SIG-M5 (cell line): ENCODE measurements at places on chromosomes 13 and 19.

DNA sequence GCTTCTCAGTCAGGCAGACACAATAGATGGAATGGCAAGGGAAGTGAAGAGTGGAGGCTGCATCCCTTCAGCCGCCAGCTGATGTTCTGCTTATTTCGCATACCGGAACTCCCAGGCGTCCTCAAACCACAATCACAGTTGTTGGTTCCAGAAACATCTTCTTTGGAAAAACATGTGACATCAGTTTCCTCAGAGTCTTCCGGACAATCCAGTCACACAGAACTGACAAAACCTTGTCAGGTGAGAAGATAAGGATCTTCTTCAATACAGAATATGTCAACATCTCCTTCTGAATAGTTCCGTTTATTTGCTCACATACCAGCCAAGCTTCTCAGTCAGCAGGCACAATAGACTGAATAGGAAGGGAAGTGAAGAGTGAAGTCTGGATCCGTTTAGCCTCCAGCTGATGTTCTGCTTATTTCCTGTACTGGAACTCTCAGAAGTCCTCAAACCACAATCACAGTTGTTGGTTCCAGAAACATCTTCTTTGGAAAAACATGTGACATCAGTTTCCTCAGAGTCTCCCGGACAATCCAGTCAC is 45.1 kb upstream of the CEACAM21 start:
- peak; percentile 43 for DNase-seq

- DNase-seq = no peak
Observed at GRCh38 chr19:4233282-4233853, 4.0 kb downstream of the EBI3 start.

GRCh38 chr19:51246164-51246552 is 4.7 kb upstream of the SIGLECL1 start:
- DNase-seq = peak; percentile 60

- no peak for DNase-seq
Observed at GRCh38 chr13:112602189-112602588, 14.2 kb upstream of the TUBGCP3 start.

DNA sequence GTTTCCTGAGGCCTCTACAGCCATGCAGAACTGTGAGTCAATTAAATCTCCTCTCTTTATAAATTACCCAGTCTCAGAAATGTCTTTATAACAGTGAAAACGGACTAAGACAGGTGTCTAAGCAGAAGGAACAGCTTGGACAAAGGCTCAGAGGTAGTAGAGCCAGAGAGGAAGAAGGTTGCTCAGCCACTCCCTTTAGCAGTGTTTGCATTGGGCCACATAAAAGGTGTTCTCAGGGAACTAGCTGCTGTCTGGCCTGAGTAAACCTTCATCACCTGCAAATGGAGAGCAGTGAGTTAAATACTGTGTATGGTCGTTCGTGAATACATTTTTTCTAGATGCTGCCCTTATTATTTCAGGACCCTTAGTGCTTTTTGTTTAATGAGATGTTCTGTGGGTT is 383.4 kb downstream of the EFNB2 start:
- DNase-seq = no peak

DNA sequence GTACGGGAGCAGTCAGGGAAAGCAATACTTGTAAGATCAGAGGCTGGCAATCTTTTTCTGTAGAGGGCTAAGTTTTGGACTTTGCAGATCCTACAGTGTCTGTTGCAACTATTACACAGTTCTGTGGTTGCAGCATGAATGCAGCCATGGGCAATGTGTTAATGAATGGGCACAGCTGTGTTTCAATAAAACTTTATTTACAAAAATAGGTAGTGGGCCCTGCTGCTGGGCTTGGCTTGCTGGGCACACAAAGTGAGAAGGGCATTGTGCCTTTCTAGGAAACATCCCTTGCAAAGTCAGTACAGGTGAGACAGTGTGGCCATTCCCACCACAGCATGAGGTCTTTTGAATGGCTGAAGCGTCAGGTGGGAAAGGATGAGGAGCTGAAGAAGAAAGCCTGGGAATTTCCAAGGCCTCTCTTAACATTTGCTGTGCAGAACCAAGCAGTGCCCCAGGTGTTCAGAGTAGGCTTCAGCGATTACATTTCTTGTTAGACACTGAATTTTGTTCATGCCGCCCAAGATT is 9.1 kb downstream of the KL start:
- no peak for DNase-seq

- DNase-seq = no peak
Observed at GRCh38 chr13:40503966-40504591, 162.4 kb downstream of the FOXO1 start.

DNA sequence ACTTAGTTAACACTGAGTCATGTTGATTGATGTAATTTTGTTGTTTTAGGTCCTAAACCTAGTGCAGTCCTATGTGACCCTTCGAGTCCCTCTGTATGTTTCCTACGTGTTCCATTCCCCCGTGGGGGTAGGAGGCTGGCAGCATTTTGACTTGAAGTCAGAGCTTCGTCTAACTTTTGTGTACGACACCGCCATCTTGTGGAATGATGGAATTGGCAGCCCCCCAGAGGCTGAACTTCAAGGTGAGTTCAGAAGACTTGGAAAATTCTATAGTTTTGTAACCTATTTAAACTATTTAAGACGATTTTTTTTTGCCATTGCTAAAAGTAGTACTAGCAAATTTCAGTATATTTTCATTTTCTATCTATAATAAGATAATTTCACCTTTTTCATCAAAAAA is 117.9 kb downstream of the STOML3 start:
- no peak for DNase-seq

GRCh38 chr13:23357349-23357748 is 76.2 kb downstream of the SACS start:
- DNase-seq = no peak

DNA sequence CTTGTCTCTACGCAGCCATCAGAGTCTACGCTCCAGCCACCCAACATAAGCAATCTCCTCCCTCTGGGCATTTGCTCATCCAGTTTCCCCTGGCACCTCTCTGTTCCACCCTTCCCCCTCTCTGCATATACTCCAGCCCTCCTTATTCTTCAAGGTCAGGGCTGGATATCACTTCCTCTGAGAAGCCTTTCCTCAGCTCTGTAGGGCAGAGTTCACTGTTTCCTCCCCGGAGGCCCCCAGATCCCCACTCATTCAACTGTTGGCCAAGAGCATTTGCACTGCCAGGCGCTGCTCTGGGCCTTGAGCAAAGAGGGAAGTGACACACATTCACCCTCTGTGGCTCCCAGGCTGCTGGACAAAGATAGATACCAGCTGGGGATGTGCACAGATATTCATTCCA is 3.3 kb downstream of the FCGRT start:
- DNase-seq = peak; percentile 71

DNA sequence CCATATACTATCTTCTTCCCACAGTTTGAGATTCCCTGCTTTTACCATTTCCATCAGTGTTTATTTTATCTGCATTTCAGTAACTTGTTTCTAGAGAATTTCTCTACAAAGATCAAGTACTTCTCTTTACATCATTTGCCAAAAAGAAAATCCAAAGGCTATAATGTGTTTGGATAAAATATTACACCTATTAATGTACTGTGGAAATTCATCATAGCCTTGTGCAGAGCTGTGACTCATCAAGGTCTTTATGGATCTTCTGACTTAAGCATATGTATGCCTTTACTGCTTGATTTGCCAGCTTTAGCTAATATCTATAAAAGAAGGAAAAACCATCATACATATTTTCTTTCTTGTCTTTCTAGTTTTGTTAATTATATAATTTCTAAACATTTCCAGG is 9.6 kb upstream of the HTR2A start:
- DNase-seq = no peak

DNA sequence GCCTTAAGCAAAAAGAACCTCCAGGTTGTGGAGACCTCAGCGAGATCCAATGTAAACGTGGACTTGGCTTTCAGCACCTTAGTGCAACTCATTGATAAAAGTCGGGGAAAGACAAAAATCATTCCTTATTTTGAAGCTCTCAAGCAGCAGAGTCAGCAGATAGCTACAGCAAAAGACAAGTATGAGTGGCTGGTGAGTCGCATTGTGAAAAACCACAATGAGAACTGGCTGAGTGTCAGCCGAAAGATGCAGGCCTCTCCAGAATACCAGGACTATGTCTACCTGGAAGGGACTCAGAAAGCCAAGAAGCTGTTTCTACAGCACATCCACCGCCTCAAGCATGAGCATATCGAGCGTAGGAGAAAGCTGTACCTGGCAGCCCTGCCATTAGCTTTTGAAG is 58.5 kb downstream of the ARHGAP35 start:
- no peak for DNase-seq

DNA sequence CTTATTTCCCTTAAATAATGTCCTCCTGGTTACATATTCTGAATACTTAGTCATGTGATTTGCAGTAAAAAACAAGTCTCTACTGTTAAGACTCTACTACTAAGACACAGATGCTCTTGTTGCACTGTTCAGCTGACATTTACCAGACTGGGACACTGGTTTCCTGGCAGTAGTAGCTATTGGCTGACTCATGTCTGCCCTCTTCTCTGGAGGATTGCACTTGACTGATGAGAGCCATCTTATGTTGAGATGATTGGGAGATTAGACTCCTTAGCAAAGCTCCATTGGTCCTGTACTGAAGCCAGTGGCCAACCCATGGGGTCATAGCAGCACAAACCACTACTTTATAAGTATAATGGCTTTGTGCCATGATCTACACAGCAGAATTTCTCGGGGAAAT is 1672.6 kb upstream of the PCDH20 start:
- DNase-seq = no peak

GRCh38 chr13:98207416-98207815 is 30.3 kb upstream of the RNF113B start:
- DNase-seq = no peak

DNA sequence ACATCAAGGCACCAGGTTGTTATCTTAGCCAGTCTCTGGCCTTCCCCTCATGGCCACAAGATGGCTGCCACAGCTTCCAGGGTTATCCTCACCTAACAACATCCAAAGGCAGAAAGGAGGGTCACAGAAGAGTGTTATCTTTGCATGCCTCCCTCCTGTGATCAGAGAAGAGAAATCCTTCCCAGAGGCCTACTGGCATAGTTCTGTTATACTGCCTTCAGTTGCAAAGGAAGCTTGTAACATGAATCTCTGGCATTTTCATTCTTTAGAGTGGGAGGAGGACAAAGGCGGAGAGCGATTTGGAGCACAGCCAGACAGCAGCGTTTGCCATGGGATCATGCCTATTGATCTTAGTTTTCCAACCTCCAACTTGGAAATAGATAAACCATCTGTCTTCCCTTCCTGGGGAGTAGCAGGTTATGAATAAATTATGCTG is 135.7 kb downstream of the DNAJC15 start:
- no peak for DNase-seq

- DNase-seq = no peak
Observed at GRCh38 chr13:79679334-79679733, 198.4 kb downstream of the NDFIP2 start.

DNA sequence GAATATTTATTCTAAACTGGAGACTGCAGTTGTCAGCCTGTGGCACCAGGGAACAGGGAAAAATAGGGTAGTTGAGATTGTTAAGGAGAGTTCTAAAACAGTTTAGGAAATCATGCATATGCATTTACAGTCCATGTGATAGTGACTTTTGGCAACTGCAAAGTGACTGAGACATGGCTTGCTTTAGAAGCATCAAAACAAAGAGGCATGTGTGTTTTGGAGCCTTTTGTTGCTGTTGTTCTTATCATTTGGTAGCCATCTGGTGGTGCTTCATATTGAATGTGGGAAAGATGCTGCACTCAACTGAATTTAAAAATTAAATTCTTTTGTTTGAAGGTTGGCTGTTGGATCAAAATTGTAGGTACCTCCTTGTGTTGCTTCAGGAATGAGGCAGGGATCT is 10.2 kb upstream of the EBPL start:
- DNase-seq = no peak

DNA sequence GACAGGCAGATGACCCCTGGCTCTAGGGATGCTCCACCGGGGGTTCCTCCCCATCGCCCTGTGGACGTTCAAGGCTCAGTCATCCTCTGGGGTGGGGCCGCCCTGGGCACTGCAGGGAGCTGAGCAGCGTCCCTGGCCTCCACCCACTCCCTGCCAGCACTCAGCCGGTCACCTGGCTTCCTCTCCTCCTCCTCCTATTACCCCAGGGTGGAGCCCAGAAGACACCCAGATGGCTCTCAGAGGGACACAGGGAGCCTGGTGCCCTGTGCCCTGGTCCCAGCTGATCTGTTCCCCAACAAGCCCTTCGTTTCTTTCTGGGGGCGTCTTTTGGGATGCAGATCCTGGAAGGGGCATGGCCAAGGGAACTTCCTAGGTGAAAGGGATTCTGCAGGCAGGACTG is 3.7 kb upstream of the MKNK2 start:
- DNase-seq = no peak

DNA sequence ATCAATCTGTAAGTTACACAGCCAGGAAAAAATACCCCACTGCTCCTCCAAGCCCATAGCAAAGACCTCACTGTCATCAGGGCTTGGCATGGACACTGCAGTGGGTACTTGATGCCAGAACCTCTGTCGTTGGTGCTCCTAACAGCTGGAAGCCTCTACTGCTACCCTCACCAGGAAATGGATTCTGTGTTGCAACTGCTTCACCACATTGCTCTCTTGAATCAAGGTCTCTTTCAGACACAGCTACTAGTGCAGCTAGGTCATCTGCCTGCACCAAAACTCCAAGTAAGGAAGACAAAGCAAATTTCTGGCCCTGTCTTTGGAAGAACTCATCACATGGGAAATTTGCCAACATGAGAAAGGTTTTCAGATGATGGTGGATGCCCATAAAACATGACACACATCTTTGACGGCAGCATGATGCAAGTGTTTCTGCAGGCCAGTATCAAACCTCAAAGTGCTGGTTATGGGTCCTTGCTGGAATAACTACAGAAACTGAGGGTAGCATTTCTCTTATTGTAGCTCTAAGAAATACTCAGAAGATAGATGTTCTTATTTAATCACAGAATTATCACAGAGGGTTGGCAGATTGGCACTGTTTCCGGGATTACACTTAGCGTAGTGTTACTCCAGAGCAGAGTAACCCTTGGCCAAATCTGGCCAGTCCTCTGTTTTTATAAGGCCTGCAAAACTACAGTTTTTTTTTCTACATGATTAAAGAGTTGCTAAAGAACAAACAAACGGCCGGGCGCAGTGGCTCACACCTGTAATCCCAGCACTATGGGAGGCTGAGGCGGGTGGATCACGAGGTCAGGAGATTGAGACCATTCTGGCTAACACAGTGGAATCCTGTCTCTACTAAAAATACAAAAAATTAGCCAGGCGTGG is 12.9 kb upstream of the PCCA start:
- no peak for DNase-seq

DNA sequence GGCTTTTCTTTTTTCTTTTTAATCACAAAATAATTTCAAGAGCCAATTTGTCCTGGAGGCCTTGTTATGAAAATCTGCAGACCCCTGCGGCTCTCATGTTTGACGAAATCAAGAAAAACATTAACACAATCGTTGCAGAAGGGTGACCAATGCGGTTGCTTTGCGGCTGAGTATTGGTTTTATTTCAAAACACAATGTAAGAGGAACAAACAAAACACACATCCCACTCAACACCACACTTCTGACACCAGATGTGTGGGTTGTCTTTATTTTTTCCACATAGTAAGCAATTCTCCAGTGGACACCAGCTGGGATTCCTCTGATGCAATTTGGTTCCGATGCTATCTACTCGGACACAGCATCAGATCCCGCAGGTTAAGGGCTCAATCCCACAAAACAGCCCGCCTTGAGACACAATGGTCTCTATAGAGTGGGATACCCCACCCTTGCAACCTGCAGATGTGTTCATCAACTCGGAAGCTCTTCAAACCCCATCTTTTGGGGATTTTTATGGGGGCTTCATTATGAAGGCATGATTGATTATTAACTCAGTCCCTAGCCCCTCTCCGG is 21.9 kb upstream of the CCDC124 start:
- no peak for DNase-seq

GRCh38 chr19:10836479-10837330 is 693 bp upstream of the TMED1 start:
- no peak for DNase-seq

- DNase-seq = no peak
Observed at GRCh38 chr13:112871742-112872141, 97.3 kb upstream of the MCF2L start.
